Activated T-cell treated with anti-CD3 and anti-CD28 coated beads, Interleukin-2, amount 50 U/mL, for 24 hours (primary cell): ENCODE measurements at places on chromosomes 16 and 17.

GRCh38 chr17:81020443-81020766 lies 14.5 kb upstream of the BAIAP2 start:
- DNase-seq = no peak
- H3K4me1 ChIP-seq = peaks cover 31% of the 10 kb centered on the region
- H3K27ac ChIP-seq = no peak overlapping the region
- H3K36me3 ChIP-seq = peaks cover 2% of the 10 kb centered on the region

GRCh38 chr16:75460446-75460845 lies 4.0 kb downstream of the TMEM170A start:
- H3K27me3 ChIP-seq = no peaks in the 10 kb centered on the region
- no peak for DNase-seq
- peaks cover 40% of the 10 kb centered on the region for H3K36me3 ChIP-seq
- H3K27ac ChIP-seq = peak overlapping the region; percentile 27

DNA sequence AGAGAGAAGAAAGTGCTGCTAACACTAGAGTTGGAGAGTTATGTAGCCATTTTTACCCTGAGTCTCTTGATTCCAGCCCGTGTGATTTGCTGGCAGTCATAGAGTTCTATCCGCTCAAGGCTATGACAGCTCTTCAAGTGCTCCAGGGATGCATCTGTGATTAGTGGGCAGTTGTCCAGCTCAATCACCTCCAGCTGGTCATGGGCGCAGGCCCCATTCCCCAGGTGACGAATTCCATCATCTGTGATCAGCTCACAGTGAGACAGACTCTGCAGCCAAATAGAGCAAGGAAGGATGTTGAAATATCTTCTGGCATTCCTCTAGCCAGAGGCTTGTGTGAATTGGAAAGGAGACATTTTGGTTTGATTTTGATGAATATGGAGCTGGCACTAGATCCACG lies 38.4 kb upstream of the STAC2 start:
- H3K27me3 ChIP-seq = no peaks in the 10 kb centered on the region
- no peaks in the 10 kb centered on the region for H3K4me1 ChIP-seq
- no peak overlapping the region for H3K4me3 ChIP-seq
- no peak overlapping the region for H3K27ac ChIP-seq
- no peak for DNase-seq

GRCh38 chr16:35908152-35908551 lies 2448.7 kb downstream of the TP53TG3F start:
- H3K4me3 ChIP-seq = no peak overlapping the region
- DNase-seq = no peak
- H3K27ac ChIP-seq = no peak overlapping the region
- H3K4me1 ChIP-seq = no peaks in the 10 kb centered on the region

DNA sequence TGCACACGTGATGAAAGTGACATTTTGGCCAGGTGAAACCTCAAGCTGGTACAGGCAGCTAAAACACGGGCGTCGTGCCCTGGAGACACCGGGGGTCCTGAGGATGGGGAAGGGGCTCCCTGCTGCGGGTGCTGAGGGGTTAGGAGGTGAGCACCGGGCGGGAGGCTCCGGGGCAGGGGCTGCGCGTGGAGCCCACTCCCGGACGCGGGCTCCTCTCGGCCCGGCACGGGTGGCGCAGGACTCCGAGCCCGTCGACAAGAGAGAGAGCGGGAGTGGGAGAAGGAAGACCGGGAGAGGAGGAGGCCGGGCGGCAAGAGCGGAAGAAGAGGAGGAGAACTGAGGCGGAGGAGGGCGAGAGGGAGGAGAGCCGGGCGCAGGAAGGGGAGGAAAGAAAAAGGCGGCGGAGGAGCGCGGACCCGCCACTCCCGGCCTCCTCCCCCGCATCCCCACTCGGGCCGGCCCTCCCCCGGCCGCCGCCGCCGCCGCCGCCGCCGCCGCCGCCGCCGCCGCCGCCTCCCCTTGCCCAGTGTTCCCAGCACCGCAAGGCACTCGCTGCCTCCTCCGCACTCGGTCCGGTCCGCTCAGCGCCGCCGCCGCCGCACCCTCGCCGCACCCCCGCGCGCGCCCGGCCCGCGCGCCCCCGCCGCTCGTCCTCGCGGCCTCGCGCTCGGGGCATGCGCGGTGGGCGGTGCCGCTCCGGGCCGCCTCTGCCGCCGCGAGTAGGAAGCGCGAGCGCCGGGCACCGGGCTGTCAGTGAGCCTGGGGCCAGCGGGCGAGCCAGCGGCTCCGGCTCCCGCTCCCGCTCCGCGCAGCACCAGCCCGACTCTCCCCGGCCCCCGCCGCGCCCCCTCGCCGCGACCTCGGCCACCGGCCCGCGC lies at the start of gene PRKCA:
TSS of gene PRKCA (plus strand) at position 750 of the 878 bp plus-strand sequence.
- peak within 1 kb of the TSS; percentile 99 for H3K4me3 ChIP-seq
- peaks cover 53% of the 10 kb centered on the region for H3K4me1 ChIP-seq
- peaks cover 41% of the 10 kb centered on the region for H3K36me3 ChIP-seq
- H3K27me3 ChIP-seq = no peaks in the 10 kb centered on the region
- H3K27ac ChIP-seq = peak within 1 kb of the TSS; percentile 96

GRCh38 chr16:4306470-4307214 lies 9.2 kb upstream of the GLIS2 start:
- no peaks in the 10 kb centered on the region for H3K27me3 ChIP-seq
- peak overlapping the region; percentile 88 for H3K4me3 ChIP-seq
- H3K36me3 ChIP-seq = peaks cover 31% of the 10 kb centered on the region
- peak; percentile 58 for DNase-seq
- H3K4me1 ChIP-seq = peaks cover 37% of the 10 kb centered on the region

DNA sequence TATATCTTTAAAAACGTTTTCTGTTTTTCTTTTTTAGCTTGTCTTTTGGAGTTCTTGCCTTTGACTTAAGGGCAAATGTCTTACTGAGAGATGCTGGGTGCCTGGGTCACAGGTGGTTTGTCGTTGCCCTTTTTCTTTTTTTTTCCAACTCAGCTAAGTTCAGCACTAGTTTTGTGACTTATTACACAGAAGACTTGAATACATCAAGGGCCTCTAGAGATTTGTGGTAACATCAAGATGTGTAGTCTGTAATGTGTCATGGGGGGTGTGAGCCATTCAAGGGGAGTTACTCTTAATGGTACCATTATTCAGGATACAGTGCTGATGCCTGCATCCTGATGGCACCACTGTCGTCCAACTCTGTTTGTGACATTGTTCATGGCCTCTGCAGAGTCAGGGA lies 95.1 kb downstream of the PRKCA start:
- no peak overlapping the region for H3K4me3 ChIP-seq
- peaks cover 88% of the 10 kb centered on the region for H3K4me1 ChIP-seq
- H3K36me3 ChIP-seq = peaks cover 56% of the 10 kb centered on the region
- H3K27ac ChIP-seq = peak overlapping the region; percentile 78
- DNase-seq = no peak

DNA sequence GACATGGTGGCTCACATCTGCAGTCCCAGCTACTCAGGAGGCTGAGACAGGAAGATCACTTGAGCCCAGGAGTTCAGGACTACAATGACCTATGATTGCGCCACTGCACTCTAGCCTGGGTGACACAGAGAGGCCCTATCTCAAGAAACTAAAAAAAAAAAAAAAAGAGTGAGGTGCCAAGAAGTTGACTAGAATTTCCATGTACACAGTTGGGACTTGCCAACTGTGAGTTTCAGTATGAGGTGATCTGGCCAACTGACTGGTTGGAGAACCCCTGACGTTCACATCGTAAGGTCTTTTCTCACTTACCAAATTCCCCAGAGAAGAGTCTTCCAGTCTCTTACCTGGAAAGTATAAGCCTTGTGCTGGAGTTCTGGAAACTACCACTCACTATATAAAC lies 3.1 kb upstream of the MED11 start:
- H3K36me3 ChIP-seq = peaks cover 11% of the 10 kb centered on the region
- no peak overlapping the region for H3K4me3 ChIP-seq
- DNase-seq = no peak
- peaks cover 40% of the 10 kb centered on the region for H3K4me1 ChIP-seq

DNA sequence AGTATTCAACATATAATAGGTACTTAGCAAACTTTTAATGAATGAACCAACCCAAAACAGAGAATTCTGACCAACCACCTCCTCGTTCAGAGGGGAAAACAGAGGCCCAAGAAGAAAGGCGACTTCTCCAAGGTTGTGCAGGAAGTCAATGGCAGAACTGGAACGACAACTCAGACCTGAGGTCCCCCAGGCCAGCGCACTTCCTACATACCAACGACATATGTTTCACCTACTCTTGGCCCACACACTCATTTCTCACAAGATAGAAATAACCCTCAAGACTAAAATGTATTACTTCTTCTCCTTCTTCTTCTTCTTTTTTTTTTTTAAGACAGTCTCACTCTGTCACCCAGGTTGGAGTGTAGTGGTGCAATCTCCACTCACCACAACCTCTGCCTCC lies 14.4 kb downstream of the CHCT1 start:
- H3K27me3 ChIP-seq = peaks cover 4% of the 10 kb centered on the region
- no peaks in the 10 kb centered on the region for H3K36me3 ChIP-seq
- peaks cover 2% of the 10 kb centered on the region for H3K4me1 ChIP-seq
- no peak overlapping the region for H3K4me3 ChIP-seq
- no peak overlapping the region for H3K27ac ChIP-seq
- DNase-seq = no peak

- H3K36me3 ChIP-seq = no peaks in the 10 kb centered on the region
- peaks cover 81% of the 10 kb centered on the region for H3K27me3 ChIP-seq
- peaks cover 6% of the 10 kb centered on the region for H3K4me1 ChIP-seq
- H3K4me3 ChIP-seq = no peak overlapping the region
Observed at GRCh38 chr17:61444075-61444474, 8.1 kb upstream of the TBX4 start.
